Urinary bladder (tissue), 4 donors: ENCODE measurements at places on chromosomes 12 and 14. TPM values are rescaled to one million over a fixed set of nuclear protein-coding genes. Genes with fewer than 3 reads are reported as not detected.

DAO gene
- total RNA-seq = not detected

DNA sequence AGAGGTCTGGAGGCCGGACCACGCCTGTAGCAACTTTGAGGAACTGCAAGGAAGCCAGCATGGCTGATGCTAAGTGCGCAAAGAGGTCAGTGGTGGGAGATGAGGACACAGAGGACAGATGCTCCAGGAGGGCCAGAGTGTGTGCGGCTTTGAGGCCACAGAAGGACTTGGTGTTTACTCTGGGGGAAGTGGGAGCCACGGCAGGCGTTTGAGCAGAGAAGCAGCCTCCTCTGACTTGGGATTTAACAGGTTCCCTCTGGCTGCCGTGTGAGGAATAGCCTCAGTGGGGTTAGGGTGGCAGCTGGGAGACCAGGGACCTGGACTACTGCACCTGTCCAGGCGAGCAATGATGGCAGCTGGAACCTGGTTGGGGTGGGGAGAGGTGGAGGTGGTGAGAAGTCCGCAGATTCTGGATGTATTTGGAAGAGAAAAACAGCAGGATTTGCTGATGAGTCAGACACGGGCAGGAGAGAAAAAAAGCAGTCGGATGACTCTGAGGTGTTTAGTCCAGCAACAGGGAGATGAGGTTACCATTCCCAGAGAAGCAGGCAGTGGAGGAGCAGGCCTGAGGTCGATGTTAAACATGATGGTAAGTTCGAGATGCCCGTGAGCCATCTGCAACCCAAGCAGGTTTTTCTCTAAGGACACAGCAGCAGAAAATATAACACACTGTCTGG, 143.5 kb downstream of the SCARB1 start:
- no peak for DNase-seq

DNA sequence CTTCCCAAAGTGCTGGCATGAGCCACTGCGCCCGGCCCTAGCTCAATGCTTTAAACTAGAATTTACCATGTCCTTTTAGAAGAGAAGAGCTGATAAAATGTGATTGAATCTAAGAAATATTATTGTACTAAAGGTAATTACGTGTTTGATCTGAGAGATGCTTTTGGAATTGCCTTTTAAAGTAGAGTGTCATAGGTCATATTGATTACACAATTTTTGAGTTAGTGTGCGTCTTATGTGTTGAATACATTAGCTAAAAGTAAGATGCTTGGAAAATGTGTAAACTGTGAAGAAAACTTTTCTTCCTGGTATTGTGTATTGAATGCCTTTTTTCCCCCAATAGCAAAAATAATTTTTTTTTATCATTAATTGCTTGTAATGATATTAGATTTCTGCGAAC, 41.7 kb downstream of the MIA2 start:
- no peak for DNase-seq

DNA sequence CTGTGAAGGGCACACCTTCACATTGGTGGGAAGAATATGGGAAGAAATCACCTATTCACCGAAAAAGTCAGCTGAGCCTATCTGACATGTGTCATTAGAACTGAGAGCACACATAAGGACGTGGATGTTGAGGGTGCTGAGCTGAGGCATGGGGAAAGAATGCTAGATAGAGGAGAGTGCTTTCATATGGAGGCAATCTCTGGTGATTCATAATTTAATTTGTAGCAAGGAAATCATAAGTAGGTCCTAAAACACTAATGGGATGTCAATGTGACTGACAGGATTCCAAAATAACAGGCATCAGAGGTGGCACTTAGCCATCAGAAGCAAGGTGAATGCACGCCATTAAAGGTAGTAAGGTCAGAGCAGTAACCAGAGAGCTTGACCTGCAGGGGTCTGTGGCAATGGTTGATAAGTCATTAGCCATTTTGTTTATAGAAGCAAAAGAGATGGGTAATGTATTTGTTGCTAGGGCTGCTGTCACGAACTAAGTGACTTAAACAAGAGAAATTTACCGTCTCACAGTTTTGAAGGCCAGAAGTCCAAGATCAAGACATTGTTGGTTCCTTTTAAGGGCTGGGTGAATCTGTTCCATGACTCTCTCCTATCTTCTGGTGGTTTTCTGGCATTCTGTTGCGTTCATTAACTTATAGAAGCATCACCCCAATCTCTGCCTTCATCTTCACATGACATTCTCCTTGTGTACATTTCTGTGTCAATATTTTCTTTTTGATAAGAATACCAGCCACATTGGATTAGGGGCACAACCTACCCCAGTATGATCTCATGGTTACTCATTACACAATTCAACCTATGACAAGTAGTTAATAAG, 69.3 kb downstream of the ANKS1B start:
- DNase-seq = no peak

GRCh38 chr12:105769486-105769885, 369.3 kb downstream of the NUAK1 start:
- no peak for DNase-seq

- DNase-seq = no peak
These were observed 309.9 kb downstream of the VRK1 start for GRCh38 chr14:97107080-97107479.

GRCh38 chr14:45705940-45706534, 453.0 kb upstream of the MIS18BP1 start:
- DNase-seq = no peak
